ENCODE measurements at places on chromosomes 7 and 10.

- DNase-seq, result no peak
Observed at GRCh38 chr7:51079494-51079893, 237.1 kb downstream of the COBL start.

DNA sequence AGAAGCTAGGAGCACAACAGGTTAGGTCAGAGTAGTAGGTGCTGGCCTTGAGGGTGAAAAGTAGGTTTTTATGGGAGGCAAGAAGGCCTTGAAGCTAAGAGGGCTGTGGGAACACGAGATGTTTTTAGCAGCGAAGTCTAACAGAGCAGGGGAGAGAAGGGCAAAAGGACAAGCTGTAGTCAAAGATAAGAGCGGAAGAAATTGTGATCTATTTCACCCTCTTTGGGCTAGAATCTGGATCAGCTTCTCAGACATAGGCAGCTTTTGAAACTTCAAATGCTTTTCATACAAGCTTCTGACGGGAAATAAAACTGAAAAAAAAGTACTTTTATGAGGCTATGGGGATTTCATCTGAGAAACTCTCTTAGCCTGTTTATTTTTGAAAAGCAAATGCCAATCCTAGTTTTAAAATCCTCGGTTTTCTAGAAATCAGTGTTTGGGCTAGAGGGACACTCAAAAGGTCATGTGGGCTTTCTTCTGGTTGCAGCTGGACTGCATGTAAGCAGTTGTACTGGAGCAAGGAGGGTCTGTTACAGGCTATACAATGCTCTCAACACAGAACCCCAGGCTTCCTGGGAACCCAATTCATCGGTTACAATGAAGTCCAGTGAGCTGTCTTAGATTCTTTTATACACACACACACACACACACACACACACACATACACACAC lies 83.6 kb downstream of the RNF216 start:
- no peak for DNase-seq

DNA sequence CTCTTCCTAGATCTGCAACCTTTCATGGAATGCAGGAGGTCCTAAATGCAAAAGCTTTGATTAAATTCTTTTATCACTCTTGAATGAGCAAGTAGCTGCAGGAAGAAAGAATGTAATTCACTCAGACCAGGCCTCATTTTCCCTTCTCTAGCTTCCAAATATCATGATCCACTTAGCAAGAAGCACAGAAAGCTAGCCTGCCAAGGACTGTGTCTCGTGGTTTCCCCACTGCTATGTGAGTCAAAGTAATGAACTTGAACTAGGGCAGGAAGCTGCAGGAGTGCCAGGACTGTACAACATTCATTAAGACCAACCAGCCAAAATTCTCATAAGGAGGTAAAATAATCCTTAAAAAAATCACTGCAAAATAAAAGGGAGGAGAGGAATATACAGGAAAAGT lies 379.2 kb downstream of the CALN1 start:
- DNase-seq, result no peak

DNA sequence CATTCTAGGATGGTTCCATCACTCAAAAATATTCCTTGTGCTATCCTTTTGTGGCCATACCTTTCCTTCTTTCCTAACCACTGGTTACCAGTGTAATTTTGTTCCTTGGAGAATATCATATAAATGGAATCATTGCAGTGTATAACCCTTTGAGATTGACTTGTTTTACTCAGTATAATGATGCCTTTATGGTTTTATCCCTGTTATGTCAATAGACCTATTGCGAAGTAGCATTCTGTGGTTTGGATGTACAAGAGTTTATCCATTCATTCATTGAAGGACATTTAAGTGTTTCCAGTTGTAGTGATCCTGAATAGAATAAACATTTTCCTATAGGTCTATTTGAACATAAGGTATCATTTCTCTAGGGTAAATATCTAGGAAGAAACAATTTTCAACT lies 54.2 kb downstream of the RBM33 start:
- DNase-seq, result no peak

DNA sequence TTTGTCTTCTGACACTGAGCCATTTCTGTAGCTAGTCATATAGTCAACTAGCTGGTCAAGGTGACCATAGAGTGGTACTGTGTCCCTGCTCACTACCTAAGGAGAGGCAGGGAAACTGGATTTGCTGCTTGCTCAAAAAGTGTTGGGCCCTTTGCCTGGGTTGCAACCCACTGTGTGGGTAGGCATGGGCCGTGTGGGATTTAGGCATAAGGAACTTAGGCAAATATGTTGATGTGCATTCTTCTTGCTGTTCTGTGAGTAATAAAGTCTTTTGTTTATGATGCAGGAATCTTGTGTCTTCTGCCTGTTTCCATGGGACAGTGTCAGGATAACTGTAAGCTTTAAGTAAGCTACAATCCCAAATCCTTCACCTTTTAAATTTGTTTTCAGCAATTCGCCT lies 23.1 kb upstream of the TCTN3 start:
- no peak for DNase-seq

DNA sequence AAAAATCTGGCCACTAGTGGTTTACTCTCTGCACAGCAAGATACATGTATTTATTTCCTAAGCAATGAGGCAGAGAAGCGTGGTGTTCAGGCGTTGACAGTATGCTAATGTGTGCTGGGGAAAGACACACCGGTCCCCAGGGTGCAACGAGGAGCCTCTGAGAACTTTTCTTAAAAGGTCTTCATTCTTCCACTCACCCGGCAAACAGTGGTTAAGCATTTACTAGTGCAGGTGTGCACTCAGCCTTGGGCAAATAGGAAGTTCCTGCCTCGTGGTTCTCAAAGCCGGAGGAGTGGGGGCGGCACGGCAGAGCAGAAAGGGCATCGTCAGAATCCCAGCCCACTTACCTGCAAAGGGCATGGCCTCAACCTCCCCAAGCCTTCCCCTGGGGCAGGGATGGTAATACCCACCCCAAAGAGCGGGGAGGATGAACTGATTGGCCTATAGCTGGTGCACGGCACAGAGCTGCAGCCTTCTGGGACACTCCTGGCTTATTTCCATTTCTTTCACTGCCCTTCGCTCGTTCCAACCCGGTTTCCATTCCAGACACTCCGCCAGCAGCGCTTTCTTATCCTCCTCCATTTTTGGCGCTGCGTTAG lies 184.3 kb upstream of the CTBP2 start:
- no peak for DNase-seq

GRCh38 chr10:97724341-97724941 lies 10.9 kb downstream of the MARVELD1 start:
- no peak for DNase-seq

- DNase-seq, result no peak
Observed at GRCh38 chr10:29805134-29805723, 170.5 kb upstream of the SVIL start.

DNA sequence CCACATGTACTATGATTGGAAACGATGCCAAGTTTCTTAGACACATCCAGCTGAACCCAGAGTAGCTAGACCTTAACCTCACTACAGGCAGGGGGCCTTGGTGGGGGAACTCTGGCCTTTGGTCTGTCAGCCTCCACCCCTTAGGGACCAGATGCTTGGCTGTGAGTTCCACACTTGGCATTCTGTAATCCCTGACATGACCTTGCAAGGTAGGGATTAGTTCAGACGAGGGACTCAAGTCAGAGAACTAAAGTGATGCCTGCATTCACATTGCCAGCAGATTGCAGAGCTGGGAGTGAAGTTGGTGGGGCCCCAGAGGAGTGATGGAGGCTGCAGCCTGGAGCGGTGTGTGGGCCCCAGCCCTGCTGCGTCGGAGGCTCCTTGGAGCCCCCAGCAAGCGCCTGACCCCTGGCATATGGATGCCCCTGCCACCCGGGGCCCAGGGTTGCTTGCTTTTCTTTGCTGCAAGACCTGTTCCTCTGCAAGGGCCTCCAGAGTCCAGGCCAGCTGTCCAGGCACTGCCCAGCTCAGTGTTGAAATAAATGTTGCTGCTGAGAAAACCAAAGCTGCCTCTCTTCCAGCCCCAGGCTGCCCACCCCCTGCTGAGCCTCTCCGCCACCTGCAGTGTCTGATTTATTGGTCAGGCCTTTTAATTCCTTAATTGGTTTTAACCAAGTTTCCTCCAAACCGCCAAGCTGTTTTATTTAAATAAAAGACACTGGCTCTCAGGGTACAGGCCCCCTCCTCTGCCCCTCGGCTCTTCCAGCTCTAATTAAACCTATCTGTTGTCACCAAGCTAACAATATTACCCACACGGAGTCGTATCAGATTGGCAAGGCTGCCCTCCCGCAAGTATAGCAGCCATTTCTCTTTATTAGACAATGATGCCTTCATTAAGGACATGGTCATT lies 4.7 kb downstream of the NPTX2 start:
- DNase-seq, result no peak

DNA sequence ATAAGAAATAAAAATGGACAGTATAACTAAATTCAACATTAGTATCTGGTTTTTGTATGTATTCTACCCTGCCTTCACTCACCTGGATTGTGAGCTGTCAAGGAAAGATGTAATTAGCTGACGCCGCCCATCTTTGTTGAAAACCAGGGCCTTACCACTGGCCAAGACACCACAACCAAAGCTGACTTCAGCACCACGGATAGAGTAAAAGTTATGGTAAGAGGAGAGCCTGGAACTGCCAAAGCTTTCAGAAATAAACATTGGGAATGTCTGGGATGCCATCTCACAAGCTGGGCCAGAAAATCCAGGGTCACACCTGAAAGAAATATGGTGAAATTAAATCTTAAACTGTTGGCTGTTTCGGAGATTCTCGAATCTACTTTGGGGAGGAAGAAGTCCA lies 190.1 kb upstream of the SLC26A5 start:
- DNase-seq, result no peak

DNA sequence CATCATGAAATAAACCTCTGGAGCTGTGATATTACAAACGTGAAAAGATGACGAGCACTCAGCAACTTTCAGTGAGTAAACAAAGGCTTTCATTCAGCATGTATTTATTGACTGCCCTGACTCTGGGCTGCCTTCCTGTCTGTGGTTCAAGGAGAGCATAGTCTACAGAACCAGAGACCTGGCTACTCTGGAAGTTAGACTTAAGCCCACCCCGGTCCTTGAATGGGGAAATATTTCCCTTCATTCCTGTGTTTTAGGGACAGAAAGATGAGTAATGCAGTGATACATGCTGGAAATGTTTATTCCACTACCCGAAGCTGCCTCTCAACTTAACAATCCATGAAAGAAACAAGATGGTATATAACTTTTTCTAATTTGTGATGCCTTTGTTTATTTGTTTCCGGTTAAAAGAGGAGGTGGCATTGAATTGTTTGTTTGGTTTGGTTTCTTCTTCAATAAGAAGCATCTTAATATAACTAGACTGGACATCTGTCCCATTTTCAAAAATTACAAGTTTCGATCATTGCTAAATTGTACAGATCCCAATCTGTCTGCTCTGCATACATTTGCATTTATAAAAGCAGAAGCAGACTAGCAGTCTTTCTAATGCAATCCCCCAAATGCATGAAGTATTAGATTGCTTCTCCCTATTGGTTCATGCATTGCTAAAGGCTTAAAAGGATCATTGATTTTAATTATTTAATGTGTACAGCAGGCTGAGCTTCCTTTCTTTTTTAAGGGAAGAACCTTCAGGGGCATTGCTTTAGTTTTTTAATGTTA lies 57.7 kb downstream of the TRUB1 start:
- DNase-seq, result no peak

GRCh38 chr7:128055637-128056036 lies 24.4 kb upstream of the LRRC4 start:
- DNase-seq, result no peak

DNA sequence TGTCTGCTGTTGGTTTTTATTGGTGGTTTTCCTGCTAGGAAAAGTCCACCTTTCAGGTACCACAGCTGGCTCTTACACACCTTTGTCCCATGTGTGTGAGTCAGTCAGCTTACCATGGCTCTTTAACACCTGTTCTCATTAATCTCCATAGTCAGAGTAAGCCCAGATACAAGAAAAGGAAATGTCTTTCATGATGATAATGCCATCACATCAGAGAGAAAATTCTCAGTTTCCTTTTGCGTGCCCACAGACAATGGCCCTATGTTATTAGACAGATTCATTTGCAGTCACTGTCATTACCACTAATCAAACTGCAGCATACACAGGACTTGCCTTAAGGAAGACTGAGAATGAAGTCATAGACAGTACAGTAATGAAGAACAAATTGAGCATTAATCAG lies 1583.6 kb upstream of the LRRTM3 start:
- DNase-seq, result no peak

DNA sequence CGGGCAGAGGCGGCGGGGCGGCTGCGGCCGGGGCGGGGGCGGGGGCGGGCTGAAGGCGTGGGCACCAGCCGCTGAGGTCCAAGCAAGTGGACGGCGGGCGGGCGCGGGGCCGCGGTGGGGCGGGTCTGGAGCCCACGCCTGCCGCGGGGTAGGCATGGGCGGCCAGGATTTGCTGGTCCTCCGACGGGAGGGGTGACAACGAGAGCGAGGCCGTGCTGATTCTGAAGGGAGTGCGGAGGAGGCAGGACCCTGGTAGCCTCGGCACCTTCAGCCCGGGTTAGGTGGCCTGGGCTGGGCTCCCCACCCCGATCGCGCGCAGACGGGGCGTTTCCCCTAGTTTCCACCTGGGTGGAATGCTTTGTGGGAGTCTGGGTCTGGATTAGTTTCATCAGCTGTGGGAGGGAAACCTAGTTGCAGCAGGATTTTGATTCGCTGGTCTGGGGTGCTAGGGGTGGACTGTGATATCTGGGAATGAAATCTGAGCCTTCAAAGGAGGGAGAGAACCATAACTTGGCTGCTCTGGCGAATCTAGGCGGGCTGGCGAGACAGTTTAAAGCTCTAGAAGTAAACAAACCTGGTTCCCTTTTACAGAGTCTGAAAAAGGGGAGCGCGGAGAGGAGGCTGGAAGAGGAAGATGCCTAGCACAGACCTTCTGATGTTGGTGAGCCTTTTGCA lies 609 bp downstream of the SGPL1 start:
- peak; percentile 23 for DNase-seq

GRCh38 chr7:2431260-2431867 lies 28.0 kb downstream of the CHST12 start:
- peak; percentile 22 for DNase-seq

- no peak for DNase-seq
Observed at GRCh38 chr10:23110722-23111516, 15.5 kb downstream of the MSRB2 start.

DNA sequence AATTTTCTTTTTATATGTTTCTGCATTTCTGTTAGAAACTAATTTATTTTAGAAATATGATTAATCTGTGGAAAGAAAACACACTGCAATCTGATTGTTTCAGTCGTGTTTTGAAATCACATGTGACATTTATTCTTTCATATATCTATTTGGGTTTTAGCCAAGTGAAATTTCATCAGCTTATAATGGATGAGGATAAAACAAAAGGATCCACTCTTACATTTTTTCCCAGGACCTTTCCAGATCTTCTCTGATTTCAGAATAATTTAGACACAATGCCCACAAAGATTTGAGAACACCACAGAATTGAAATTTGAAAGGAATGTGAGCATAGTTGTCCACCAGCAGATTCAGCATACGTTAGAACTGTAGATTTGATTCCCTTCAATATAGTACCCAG lies 29.1 kb downstream of the CBLL1 start:
- DNase-seq, result no peak

DNA sequence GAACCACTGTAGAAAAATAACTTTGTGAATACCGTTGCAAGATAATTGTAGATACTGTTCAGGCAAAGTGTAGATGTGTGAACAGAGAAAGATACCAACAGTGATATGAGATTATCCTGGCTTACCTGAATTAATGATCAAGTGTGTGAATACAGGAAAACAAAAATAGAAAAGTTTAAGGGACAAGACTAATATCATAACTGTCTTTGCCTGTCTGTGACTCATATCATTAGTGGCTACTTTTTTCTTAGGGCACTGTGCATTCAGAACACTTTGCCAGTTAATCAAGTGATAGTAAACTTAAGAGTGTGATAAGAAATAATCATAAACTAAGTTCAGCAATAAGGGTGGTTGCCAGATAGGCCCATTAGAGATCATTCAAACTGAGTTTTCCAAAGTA lies 323.0 kb upstream of the LRGUK start:
- no peak for DNase-seq

Measured in activated T-cell treated with anti-CD3 and anti-CD28 coated beads for 1 hour (primary cell).